ENCODE measurements at places on chromosomes 4 and X. TPM values are rescaled to one million over a fixed set of nuclear protein-coding genes. Genes with fewer than 3 reads are reported as not detected.

GRCh38 chr4:20266215-20267082 is 14.7 kb downstream of the SLIT2 start:
- DNase-seq, result no peak

DNA sequence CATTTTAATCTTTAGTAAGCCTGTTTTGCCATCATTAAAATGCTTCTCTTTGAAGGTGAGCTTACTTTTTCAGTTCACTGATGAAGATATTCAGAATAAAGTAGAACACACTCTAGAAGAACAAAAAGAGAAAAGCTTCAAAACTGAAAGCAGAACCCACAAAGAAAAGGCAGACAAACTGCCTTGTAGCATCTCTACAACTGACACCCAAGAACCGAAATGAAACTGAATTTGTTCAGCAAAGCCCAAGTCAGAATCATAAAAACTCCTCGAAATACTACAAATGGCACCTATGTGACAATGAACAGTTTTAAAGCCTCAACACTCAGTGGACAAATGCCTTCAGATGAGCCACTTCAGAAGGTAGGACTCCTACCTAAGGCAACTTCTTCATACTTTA is 83.6 kb downstream of the MAML3 start:
- DNase-seq, result no peak

DNA sequence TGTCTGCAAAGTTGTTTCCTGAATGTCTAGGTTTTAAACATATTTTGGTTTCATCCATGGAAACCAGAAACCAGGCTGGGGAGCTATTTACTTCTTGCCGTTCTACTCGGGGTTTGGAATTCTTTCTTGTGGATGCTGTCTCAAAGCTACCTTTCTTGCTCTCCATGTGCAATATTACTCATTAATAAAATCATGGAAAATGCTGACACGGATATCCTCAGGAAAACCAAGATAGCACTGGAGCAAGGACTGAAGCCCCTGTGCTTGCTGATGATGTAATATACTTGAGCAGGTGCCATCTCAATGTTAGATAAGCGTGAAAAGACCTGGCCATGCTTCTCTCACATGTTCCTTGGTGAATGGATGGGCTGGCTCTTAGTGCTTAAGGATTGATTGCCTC is 41.5 kb upstream of the HPF1 start:
- DNase-seq, result no peak

- no peak for DNase-seq
Observed at GRCh38 chr4:75495476-75495875, 18.7 kb downstream of the RCHY1 start.

- DNase-seq, result no peak
Observed at GRCh38 chr4:174598800-174599199, 76.5 kb upstream of the HPGD start.

Gene HMX1
- not detected for total RNA-seq

Measured in left colon (tissue), 2 donors.